ENCODE measurements at places on chromosomes 3 and 15.

DNA sequence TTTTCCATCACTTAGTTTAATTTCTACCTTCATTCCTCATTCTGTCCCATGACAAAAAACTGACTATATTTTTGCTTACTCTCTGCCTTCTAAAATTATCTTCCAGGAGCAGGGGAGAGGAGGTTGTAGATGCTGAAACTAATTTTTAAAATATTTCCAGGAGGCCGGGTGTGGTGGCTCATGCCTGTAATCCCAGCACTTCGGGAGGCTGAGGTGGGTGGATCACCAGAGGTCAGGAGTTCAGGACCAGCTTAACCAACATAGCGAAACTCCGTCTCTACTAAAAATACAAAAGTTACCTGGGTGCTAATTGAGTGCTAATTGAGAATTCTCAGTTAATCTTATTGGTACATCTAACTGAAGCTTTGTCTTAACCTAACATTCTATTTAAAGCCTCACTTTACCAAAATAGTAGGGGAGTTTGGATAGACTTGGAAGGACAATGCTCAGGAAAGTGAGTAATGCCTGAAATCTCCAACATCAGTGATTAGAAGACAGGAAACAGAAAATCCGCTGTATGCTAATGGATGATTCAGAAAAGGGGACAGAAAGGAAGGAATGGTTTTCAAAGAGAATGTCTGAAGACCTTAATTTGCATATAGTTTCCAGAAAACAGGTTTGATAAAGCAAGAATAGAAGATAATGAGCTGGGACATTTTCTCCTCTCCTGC is 336.1 kb downstream of the GBE1 start:
- no peak for DNase-seq

GRCh38 chr3:120052225-120052624 is 42.0 kb downstream of the GSK3B start:
- DNase-seq: no peak

DNA sequence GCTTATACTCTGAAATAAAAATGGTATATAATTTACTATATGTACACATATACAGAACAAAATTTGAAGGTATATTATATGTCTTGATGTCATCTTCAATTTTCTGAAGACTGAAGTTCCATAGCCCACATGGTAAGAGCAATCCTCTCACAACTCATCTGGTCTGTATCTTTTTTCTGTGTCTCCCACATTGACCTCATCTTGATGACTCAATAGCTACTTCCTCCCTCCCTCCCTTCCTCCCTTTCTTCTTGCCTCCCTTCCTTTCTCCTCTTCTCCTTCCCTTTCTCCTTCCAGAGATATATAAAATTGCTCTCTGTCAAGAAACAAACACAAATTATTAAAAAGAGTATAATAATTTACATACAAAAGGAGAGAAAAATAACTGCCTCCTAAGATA is 268.5 kb downstream of the SQOR start:
- no peak for DNase-seq

GRCh38 chr3:149000206-149000745 is 8.9 kb downstream of the GYG1 start:
- no peak for DNase-seq

GRCh38 chr3:42225486-42226363 is 40.3 kb downstream of the CCK start:
- no peak for DNase-seq

- DNase-seq: no peak
Observed at GRCh38 chr3:31246293-31247062, 286.2 kb upstream of the STT3B start.

Measured in NCI-H187 (cell line).